A549 treated with dexamethasone at 1 μM for 4 hours (cell line): ENCODE measurements at places on chromosomes 6 and 20. TPM values are rescaled to one million over a fixed set of nuclear protein-coding genes. Genes with fewer than 3 reads are reported as not detected.

The MAD2L1BP gene
- total RNA-seq, result 32.3 to 36.0 TPM (median 34.2 TPM) in 5 replicates

The GLP1R gene
- not detected in 5 replicates for total RNA-seq

The PHACTR3 gene
- total RNA-seq, result 0.40 to 0.73 TPM (median 0.49 TPM) in 5 replicates

The TMEM170B gene
- 0.61 to 1.1 TPM (median 0.87 TPM) in 5 replicates for total RNA-seq

The CLVS2 gene
- total RNA-seq, result 0.07 to 0.27 TPM (median 0.20 TPM) in 5 replicates

The TFAP2D gene
- not detected in 5 replicates for total RNA-seq

The DNAH8 gene
- not detected in 5 replicates for total RNA-seq

The TRERF1 gene
- total RNA-seq, result 5.3 to 10.3 TPM (median 9.3 TPM) in 5 replicates

The MAS1 gene
- total RNA-seq, result not detected in 5 replicates

The NRN1 gene
- total RNA-seq, result 0.61 to 0.95 TPM (median 0.75 TPM) in 5 replicates

The CCN6 gene
- total RNA-seq, result not detected in 5 replicates
